Stimulated activated CD8-positive, alpha-beta memory T cell treated with anti-CD3 and anti-CD28 coated beads, Interleukin-4, amount 100 ng/mL, for 4 hours (primary cell): ENCODE measurements at places on chromosomes 7 and 10.

GRCh38 chr7:132398253-132398925 is 177.9 kb downstream of the PLXNA4 start:
- no peak for DNase-seq

GRCh38 chr7:29588900-29589696 is 25.5 kb downstream of the PRR15 start:
- no peak for DNase-seq

DNA sequence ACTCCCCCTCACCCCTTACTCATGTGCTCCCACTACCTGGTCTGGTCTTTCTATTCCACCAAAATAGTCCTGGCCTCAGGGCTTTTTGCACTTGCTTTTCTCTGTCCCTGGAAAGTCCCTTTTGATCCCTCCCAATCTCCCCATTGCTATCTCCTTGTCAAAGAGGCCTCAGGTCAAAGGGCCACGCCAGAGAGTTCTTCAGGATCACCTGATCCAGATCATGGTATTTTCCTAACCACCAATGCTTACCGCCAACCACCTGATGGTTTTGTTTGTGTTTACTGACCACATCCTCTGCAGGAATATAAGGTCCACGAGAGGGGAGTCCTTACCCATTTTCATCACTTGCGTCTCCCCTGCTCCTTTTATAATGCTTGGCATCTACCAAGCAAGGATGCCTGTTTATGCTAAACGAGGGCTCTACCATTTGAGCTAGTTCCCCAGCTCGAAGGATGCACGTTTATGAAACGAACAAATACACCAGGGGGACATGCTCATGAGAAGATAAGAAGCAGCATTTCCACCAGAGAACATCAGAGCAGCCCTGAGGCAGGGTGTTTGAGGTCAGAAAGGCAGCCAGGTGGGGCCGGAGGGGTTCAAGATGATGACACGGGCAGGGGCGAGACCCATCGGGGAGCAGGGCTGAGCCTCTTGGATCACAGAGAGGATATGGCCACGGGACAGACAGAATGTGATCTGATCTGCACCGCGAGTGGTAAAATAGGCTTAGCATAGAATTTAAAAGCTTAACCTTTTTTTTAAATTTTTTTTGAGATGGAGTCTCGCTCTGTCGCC is 43.1 kb upstream of the FOXK1 start:
- no peak for DNase-seq

GRCh38 chr10:44473146-44473545 is 88.2 kb upstream of the CXCL12 start:
- DNase-seq = no peak

DNA sequence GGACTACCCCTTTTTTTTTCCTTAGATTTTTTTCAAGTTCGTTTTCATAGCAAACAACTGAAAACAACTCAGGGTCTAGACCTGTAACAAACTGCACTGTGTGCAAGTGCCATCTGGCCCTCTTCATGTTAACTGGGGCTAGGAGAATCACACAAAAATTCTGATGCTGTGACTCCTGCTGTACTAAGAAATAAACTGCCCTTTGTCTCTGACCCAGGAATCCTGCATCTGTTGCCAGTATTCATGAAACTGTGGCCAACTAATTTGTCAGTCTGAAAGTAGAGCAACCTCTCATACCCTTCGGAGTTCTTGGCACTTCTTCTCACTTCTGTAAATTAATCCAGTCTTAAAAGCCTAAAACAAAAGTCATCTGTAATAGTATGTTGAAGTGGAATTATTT is 218.4 kb upstream of the PCDH15 start:
- no peak for DNase-seq

DNA sequence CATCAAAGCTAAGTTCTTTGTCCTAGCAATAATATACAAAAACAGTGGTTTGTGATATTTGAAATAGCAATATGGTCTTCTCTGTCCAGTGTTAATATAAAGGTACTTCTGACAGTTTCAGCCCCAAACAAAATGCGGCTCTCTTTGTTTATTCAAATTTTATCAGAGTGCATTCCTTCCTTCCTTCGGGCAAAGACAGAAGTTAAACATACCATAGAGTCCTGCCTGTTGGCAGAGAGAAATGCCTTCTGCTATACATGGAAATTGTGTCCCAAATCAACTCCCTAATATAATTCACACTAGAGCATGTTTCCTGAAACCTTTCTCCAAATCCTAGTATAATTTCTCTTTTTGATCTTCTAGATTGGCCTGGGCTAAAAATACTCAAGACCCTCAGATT is 21.2 kb upstream of the ATE1 start:
- no peak for DNase-seq

DNA sequence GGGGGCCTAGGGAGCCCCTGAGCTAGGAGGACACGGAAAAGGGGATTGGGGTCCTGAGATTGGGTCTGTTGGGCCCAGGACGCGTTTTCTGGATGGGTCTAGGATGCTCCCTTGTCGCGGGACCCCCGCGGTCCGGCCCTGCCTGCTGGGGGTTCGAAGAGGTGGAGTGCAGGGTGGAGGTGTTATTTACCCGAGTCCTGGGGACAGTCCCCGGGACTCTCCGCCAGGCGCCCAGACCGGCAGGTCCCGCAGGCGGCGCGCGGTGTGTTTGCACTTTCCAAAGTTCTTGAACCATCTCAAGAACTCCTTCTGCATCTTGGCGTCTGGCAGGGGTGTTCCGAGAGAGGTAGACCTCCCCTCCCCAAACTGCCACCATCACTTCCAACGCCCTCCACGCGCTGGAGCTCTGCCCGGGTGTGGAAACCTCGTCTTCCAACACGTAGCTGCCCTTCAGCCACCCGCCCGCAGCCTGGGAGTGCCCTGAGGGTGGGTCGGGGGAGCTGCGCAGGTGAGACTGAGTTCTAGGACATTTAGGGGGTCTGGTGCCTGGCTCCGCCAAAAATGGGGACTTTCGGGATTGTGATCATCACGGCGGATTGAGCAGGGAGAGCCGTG is 569 bp downstream of the CAV1 start:
- DNase-seq = no peak

DNA sequence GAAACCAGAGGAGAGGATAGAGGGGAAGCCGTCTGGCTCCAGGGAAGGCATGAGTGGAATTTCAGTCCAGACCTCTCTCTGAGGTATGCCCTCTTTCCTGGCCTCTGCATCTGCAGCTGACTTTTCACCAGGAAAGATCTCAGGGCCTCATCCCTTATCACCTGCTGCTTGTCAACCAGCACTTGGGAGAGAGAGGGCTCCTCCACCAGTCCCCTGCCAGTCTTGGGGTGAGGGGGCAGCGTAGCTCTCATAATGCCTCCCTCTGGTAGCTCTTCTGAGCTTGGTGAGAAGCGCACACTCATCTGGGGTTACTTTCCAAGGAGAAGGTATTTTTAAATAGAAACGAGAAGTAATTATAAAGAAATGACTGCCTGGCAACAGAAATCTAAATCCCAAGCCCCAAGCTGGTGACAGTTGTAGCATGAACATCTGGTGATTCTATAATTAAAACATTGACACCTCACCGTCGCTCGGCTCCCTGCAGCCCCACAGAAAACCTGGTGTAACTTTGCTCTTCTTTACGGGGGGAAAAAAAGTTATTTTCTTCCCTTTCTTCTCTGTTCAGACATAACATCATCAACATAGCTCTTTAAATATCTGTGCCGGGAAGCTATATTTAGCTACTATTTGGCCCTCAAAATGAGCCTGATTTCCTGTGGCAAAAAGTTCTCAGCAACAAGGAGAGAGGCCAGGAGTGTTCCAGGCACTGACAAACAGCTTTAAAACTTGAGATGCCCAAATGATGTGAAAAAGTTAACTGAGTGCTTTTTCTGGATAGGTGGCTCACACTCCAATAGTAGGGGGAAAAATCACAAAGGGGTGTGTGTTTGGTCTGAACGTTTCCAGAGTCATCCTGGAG is 26.9 kb downstream of the HIP1 start:
- no peak for DNase-seq

- DNase-seq = no peak
Observed at GRCh38 chr7:81469153-81469868, 300.5 kb downstream of the HGF start.

GRCh38 chr10:9305018-9305655 is 1250.6 kb downstream of the GATA3 start:
- DNase-seq = no peak

GRCh38 chr7:102895602-102896001 is 17.2 kb upstream of the LRRC17 start:
- DNase-seq = no peak

- no peak for DNase-seq
Observed at GRCh38 chr10:109029870-109030269, 893.4 kb downstream of the XPNPEP1 start.

- DNase-seq = no peak
Observed at GRCh38 chr10:101134299-101135127, 3.4 kb downstream of the TLX1 start.

GRCh38 chr7:94643771-94644545 is 12.0 kb downstream of the SGCE start:
- DNase-seq = no peak

- DNase-seq = no peak
Observed at GRCh38 chr7:107164092-107164491, 4.7 kb upstream of the HBP1 start.

GRCh38 chr10:119477444-119477843 is 65.1 kb downstream of the RGS10 start:
- no peak for DNase-seq
